ENCODE measurements at places on chromosomes 12 and 14.
A peak's percentile ranks its signal among the peaks of the same experiment; 100 is the strongest.

DNA sequence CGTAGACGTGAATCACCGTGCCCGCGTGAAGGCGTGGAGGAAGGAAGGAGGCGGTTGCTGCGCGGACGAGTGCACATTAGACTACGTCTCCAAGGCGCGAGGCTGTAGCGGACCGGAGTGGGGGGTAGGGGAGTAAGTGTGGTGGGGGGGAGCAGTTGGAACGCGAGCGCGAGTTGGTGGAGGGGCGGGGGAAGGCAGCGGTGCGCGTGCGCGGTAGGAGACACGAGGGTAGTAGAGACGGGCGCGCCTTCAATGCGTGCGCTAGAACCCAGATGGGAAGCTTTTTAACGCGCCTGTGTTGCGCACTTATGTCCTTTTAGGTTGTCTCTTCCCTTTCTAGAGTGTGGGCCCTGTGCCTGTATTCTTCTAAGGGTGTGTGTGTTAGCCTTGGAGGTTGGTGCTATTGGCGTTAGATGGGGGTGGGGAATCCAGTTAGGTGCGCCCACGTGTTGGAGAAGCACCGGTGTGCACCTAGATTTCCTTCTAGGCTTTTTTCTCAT, 604 bp downstream of the EIF4B start:
- peak; percentile 73 for DNase-seq

DNA sequence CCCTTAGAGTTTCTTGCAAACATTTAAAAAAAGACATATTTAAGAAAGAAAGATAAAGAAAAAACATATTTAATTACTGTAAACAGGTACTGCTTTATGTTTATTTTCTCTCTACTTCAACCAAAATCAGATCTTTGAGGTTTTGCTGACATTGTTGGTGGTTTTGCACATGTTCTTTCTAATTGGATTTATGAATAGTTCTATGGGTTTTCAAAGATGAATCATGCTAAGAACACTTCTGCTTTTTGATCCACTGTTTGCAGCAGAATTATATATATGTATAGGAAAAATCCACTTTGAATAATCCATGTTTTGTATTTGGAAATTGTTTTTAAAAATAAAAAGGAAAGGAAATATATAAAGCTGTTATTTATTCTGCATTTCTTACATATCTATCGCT, 78.4 kb downstream of the FRMD6 start:
- DNase-seq = no peak

DNA sequence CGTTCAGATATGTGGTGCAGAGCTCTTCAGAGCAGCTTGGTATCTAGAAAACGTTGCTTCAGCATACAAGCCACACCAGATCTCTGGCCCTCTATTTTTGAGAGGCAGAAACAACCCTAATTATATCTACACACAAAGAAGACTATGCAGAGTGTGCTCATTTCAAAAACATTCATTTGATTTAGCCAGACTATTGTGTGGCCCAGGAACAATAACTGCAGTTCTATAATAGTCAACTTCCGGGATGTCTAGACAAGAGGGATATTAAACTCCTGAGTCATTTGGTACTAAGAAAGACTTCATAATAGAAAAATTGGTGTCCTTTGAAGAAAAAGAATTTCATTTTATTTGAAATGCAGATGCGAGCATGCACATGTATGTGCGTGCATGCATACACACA, 153.8 kb downstream of the PELI2 start:
- no peak for DNase-seq

DNA sequence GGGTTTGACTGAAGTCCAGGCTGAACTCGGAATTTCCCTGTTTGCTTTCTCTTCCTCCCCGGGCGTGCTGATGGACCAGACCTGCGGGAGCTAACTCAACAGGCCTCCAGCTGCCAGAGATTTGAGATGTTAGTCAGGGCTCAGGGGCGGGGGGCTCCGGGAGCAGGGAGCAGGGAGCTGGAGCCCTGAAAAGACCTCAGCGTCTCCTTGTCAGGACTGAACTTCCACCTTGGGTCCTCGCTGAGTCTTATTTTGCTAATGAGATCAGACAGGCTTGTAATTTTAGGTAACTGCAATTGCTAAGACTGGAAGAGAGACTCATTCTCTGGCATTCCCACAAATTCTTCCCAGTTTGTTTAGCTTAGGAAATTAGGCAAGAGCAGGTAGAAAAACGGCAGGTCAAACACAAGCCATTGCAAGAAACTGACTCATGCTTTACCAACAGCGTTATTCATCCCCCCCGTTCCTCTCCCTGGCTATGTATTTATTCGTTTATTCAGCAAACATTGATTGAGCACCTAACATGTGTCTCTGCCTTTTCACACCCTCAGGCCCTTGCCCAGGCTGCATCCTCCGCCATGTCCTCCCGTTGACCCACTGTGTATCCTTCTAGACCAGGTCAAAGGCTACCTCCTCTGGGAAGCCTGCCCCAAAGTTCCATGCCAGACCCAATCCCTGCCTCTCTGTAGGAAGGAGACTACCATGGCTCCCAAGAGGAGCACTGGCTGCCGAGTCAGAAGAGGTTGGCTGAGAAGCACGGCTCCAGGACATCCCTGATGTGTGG, 80.4 kb upstream of the DIO3 start:
- DNase-seq = no peak

DNA sequence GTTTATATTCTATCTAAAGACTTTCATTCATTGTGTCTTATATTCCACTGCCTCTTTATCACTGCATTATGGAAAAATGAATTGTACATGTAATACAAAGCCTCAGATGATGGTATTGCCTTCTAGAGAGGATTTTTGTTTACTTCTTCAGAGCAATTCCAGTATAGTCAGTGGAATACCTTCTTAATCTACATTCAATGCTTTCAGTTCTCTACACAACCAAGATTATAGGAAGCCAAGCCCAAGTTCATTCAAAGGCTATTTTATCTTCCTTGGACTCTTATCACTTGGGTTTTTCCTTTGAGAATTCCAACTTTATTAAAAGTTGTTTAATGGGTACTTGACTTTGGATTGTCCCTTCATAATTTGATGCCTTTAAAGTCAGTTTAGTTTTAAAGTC, 1971.0 kb upstream of the FLRT2 start:
- DNase-seq = no peak

DNA sequence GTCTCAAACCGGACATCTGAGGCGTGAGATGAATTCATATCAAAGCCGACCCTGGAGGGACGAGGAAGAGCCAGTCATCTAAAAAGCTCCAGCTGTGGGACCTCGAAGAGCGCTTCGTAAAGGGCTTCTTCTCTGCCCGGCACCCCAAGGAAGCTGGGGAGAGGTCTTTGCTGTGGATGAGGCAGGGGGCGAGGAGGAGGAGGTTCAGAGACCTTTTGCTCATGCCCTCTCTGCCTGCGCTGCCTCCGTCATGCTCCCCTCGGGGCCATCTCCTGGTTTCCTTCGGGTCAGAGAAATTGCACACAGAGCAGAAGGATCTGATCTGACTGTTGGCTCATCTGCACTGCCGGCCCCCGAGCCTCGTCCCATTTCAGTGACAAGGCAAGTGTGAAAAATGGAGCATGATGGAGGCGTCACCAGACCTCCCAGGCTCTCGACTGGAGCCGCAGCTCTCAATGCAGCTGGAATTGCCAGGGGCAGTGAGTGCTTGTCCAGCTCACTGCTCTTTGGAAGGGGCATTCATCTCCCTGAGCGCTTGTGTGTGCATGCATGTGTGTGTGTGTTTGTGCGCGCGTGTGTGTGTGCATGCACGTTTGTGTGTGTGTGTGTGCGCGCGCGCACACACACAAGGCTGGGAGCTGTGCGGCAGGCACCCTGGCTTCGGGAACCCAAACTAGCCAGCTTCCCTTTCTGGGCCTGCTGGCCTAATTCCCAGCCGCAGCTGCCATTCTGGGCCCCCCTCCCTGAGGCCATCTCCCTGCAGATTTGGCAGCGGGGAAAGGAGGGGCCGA, 9.2 kb downstream of the CABP1 start:
- no peak for DNase-seq

- DNase-seq = no peak
Measured at GRCh38 chr12:87116780-87117179, 860.6 kb upstream of the MGAT4C start.

DNA sequence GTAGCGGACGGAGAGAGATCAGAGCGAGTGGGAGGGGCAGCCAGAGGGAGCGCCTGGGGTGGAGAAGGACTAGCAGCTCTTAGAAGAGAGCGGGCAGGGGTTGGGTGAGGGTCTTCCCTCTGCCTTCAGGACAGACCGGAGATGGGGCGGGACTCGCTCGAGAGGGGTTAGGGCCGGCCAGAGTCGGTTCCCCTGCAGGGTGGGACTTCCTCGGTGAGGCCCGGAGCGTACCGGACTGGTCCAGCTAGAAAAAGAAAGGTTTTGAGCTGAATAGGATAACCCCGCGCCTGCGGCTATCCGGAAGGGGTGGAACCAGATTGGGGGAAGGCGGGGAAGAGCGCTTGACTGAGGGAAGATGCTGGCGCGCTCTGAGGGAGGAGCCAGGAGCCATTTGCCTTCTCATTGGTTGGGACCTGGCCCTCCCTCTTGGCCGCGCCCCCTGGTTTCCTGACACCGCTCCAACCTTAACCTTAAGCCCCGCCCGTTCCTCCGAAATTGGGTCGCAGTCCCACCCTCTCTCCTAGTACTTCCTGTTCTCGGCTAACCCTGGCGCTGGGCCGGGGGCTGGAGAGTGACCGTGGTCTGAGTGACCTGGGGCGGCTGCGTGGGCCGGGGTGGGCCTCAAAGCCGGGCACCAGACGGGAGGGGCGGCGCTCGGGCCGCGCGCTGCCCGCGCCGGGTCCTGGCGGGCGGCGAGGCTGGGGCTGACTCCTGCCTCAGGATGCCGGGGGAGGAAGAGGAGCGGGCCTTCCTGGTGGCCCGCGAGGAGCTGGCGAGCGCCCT, at the start of gene RNF31:
Gene RNF31 (plus strand): TSS at position 521 of the 783 bp plus-strand sequence. CDS start 201 bp downstream, at position 722.
- DNase-seq = peak; percentile 96

DNA sequence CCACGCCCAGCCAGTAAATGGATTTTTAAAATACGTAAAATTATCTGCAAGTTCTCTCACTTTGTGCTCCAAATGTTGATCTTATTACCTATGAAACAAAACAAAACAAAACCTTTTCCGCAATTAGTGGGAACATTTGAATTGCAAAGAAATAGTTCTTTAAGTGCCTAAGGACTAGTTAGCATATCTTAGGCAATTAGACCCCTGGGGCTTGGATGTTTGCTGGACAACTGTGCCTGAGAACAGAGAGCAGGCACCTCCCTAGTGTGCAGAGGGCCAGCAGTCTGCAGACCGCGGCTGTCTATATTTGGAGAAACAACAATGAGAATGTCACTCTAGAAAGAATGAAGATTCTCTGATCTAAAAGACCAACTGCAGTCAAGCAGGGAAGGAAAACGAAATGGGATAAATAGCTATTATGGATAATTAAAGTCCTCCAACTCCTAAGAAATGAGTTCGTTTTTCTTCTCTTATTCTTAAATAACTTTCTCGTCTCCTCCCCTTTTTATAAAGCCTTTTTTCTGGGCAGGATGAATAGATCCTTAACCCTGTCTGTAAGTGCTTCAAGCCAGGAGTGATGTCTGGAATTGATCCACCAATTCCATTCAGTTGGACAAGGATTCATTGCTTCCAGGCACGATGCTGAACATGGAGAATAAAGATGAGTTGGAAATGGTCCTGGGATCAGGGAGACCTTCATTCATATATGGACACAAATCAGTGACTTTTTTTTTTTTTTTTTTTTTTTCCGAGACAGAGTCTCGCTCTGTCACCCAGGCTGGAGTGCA, 16.2 kb downstream of the SLC17A8 start:
- DNase-seq = no peak

DNA sequence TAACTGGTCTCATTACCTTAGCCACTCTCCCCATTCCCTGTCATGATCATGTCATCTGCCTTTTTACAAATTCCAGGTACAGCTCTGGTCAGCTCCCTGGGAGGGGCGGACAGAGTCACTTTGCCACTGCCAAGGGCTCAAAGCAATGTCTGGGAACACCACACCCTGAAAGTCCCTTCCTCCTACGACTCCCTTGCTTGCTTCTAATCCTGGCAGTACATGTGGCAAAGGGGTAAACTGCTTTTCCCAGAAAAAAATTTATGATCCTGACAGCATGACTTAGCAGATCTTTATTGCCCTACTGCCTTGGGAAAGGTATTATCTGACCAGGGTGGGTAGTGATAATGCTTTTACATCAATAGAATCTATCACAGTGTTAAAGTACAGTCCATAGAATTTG, 376.0 kb upstream of the PDE3A start:
- no peak for DNase-seq

DNA sequence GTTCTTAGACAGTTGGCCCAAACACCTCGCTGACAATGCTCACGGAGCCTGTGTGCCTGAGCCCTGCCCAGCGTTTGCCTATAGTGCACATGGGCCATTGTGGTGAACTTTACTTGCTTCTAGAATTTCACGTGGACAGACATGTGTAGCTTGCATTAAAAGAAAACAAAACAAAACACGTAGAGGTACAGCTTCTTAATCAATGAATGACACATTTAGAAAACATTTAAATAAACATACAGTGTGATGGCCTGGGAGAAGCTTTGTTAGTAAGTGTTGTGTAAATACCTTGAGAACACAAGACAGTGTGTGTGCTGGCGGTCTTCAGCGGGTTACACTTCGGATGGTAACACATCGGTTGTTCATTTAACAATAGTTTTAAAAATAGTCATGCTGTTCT, 38.1 kb downstream of the SMOC1 start:
- DNase-seq = no peak

GRCh38 chr12:5586201-5586600, 154.3 kb downstream of the NTF3 start:
- DNase-seq = no peak

- no peak for DNase-seq
Measured at GRCh38 chr12:119201789-119202543, 23.2 kb downstream of the HSPB8 start.

DNA sequence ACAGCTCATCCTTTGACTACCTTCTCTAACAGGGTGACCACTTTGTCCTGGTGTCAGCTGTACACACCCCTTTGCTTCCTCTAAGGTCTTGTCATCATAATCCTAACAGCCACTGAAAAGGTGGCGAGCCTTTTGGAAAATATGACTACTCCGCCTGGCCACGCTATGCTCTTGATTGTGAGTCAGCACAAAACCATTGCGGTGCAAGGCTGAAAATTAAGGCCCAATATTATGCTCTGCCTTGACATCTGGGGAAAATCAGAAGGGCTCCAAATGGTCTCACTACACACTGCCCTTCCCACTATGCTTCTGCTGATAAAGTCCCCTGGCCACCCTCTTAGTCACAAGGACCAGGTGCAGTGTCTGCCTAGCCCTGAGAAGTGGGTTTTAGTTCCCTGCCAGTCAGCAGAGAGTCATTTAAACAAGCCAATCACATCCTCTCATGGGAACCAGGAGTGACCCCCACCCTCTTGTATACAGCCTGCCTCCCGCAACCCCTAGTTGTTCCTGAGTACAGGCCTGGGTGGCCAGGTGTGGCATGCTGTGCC, 34.3 kb downstream of the FGD6 start:
- no peak for DNase-seq

DNA sequence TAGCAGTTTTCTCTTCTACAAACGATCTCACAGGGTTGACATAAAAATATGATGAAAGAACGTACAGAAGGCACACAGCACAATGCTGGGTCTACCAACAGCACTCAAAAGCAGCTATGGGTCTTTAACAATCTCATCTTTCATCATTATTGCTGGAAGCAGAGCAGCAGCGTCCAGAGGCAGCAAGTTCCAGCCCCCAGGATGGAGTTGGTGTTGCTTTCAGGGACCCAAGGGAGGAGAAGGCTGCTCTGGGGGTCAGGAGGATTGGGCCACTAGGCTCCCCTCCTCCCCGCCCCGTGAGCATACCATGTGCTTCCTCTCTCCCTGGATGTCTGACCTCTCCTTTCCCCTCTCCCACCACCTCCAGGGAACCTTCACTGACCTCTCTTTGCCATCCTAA, 13.3 kb downstream of the KCTD10 start:
- no peak for DNase-seq

Measured in activated CD8-positive, alpha-beta memory T cell treated with anti-CD3 and anti-CD28 coated beads for 4 hours (primary cell).